ENCODE measurements at places on chromosomes 2 and 18.

DNA sequence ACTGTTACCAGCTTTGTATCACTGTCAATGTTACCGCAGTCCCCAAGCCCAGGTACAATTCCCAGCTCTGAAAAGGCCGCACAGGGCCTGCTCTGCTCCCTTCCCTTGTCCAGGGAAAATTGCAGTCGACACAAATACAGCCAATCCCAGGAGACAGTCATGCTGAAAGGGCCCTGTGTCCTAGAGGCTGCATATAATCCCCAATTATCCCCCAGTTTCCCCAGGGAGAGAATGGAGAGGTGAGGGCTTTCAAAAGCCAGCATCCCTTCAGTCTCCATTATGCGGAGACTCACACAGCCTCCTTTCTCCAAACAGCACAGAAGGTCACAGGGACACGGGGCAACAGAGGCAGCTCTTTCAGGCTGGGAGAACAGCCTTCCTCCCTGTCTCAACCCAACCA lies 17.1 kb upstream of the CTIF start:
- no peak for DNase-seq

DNA sequence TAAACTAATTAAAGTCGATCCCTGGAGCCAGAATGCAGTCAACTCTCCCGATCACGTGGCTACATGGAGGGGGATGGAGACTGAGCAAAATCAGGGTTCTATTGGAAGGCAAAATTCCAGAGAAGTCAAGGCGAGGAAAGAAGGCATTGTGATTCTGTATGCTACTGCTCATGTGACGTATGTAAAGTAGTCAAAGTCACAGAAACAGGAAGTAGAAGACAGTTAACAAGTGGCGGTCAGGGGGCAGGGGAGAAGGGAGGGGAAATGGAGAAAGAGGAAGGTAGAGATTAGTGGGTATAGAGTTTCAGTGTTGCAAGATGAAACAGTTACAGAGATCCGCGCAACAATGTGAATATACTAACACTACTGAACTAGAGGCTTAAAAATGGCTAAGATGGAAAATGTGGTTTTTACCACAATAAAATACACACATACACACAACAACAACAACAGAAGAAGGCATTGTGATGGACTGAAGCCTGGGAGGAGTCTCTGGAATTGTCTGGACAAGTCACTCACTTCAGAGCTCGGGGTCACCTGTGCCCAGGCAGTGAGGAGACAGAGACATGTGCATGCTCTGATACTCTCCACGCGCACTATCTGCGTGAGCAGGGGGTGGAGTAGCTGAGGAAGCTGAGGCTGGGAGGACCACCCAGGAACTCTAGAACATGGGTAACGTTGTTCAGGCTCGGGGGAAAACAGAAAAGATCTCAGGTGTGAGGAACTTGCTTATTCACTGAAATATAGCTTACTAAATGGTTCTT lies 89.9 kb upstream of the CDCA7 start:
- DNase-seq, result no peak

- no peak for DNase-seq
Measured at GRCh38 chr18:49459404-49460171, 857 bp downstream of the DYM start.

- no peak for DNase-seq
Measured at GRCh38 chr2:171149171-171149938, 11.3 kb downstream of the TLK1 start.

DNA sequence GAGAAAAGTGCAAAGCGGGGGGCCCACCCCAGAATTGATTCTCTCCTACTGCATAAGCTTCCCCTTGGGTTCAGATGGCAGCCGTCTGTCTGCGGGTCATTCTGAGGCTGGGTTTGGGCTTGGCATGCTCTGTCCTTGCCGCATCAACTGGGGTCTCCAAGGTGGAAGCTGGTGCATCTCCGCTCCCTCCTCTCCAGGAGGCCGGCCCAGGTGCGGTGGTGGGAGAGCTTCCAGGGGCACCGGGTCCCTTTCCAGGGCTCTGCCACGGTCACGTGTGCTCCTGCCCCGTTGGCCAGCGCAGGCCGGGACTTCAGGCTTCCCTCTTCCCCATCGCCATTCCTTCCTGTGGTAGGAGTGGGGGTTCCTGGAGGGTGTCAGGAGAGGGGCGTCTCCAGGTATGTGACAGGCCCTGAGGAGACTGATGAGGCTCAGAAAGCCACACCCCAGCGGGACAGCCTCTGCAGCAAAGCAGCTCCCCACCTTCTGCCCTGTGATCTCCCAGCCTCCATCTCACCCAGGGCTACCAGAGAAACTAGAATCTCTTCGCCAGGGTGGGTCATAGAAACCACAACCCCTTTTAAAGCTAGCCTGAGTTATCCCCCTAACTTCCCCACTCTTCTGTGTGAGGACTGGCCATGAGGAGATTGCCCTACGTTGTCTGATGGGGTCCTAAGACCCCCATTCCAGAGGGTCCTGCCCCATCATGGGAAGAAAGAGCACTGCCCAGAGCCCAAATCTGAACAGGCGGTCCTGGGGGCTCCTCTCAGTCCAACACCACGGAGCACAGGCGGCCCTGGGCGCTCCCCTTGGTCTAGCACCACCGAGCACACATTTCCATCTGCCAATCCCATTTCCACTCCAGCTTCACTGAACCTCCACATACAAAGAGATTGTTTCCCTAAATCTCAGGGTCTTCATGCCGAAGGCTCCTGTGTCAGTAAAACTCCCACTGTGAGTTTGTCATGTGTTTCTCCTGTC lies 76.6 kb downstream of the SLC66A2 start:
- DNase-seq, result no peak

- no peak for DNase-seq
Measured at GRCh38 chr2:181163139-181163538, 182.7 kb downstream of the UBE2E3 start.

DNA sequence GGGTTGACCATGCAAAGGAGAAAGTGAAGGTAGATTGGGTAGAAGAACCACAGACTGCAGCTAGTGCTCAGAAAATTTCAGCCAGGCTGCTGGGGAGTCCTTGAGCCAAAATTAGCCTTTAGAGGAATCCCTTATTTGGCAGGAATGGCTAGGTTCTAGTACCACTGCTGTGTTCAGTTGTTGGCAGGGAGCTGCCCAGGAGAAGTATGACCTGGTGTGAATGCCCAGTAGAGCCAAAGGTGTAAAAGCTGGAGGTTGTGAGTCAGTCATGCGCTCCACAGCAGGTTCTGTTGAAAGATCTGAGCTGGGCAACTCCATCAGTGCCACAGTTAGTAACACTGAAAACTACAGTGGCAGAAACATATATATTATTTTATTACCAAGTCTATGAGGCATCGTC lies 36.4 kb upstream of the TBR1 start:
- DNase-seq, result no peak

DNA sequence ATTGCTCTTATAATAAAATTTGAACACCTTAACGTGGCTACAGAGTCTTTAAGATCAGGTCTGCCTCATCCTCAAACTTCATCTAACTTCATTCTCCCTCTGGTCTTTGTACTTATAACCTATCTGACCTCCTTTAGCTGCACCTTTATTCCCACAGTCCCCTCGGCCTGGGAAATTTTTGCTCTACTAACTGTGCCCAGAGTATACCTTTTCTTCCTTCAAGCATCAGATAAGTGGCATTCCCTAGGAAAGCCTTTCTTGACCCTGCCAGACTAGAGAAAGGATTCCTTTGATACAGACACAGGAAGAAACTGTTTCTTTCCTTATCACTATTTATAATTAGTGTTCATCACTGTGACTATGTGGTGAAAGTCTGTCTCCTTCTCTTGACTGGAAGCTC lies 79.2 kb upstream of the RPRM start:
- DNase-seq, result no peak

- no peak for DNase-seq
Measured at GRCh38 chr2:195521589-195521988, 135.4 kb upstream of the SLC39A10 start.

GRCh38 chr18:37501136-37501535 lies 64.5 kb downstream of the CELF4 start:
- DNase-seq, result no peak

- no peak for DNase-seq
Measured at GRCh38 chr18:57497372-57498294, 62.5 kb downstream of the ONECUT2 start.

- no peak for DNase-seq
Measured at GRCh38 chr2:10028988-10029874, 14.1 kb upstream of the KLF11 start.

DNA sequence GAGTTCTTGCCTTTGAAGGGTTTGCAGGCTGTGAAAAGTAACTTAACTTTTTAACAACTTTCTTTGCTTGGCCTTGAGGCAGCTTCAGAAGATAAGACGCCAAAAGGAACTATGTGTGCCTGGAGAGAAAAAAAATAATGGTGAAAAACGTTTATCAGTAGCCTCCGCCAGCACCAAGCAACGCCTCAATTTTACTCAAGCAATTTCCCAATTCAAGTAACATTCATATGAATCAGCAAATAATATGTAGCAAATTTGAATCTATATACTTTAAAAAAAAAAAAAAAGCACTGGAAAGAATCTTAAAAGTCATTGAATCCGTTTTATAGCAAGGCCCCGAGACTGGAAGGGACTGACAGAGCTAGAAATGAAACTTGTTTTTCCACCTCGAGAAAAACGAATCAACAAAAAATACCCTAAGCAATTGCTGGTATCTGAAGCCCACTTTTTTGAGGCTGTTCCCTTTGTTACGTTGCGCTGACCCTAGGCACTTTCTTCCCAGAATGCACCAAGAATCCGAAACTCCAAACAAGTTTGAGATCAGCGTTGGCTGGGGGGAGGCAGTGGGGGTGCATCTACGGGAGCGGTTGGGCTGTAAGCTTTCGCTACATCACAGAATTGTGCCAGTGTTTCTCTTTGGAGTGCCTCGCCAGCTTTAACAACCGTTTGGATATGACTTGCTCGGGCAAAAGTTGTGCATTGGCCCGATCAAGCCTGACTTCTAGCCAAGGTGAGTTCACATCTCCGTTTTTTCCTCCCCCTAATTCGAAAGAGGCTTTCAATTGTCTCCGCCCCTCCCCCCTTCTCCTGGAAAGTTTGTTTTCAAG lies 2.7 kb upstream of the TGIF1 start:
- DNase-seq, result no peak

DNA sequence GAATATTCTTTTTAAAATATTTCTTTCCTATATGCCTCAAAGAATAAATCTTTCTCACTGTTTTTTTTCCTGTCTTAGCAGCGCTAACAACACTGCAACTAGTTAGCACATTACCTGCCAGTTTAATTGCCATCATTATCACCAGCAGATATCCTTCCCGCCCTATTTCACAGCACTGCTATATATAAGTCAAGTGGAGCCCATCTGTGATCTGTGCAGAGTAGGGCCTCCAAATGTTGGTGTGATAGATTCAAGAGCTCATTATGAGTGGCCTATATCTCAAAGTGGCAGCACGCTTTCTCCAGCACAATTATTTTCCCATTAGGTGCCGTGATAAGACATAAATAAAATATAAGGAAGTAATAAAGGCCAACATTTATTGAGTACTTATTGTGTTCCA lies 19.8 kb upstream of the RGPD4 start:
- DNase-seq, result no peak

DNA sequence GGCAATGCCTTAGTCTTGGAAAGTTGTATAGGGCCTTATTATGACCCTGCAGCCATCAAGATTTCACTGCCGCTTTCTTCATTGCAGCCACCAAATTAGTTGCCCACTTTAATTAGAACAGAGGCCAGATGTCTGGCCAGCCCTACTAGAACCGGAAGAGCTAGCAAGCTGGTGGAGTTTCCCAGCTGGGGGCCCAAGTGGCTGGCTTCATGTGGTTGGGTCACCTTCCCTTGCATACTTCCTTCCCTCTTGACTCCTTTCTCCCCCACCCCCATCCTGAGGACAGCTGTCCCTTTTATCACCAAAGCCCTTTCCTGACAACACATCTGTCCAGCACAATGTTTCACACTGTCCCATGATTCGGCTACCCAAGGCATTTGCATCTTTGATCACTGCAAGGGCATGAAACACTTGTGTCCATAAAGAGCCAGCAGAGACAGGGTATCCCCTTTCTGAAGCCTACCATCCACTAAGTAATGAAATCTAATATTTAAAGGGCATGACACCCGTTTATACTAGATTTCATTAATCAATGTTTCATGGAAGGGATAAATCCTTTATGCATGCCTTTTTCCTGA lies 187.2 kb downstream of the BCL11A start:
- DNase-seq, result no peak

- no peak for DNase-seq
Measured at GRCh38 chr2:105490956-105491355, 92.1 kb upstream of the FHL2 start.

DNA sequence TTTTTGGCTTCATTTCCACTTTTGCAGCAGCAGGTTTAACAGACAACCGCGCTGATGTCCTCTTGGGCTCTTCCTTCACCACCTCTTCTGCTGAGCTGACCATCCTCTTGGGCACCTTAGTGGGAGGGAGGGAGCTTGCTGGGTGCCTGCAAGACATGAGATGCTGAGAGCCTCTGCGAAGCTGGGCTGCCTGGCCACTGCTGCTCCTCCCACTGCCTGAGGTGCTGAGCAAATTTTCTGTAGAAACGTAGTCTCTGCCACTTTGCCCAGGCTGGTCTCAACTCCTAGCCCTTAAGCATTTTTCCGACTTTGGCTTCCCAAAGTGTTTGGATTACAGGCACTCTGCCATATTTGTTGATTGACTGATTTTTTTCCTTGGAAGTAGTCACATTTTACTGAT lies 422.2 kb upstream of the MC4R start:
- no peak for DNase-seq

- no peak for DNase-seq
Measured at GRCh38 chr2:206079699-206080465, 6.1 kb downstream of the INO80D start.

DNA sequence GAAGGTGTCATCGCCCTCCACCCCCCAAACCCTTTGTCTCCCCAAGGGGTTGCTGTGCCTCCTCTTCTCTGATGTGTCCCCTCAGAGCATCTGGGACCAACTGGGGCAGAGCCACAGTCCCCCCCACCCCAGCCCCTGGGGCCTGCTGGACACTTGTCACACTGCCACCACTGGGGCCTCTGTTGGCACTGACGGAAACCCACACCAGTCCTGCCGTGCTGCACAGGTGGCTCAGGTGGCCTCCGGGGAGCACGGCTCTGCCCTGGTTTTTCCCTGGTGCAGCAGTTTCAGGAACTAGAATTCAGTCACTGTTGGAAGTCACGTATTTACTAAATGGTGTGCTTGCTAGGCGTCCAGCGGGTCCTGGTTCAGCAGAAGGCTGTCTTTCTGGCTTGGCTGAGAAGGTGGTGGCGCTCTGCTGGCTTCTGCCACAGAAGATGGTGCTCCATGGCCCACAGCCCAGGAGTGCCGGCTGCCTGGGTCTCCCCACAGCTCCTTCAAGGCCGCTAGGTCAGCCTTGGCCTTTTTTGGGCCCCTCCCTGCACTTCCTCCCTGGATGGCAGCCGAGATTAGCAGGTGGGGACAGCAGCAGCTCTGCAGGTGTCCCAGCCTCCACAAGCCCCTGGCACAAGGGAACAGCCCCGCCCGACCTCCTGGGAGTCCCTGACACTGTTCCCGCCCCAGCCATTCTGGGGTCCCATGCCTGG lies 18.6 kb upstream of the KLHL30 start:
- DNase-seq, result no peak

DNA sequence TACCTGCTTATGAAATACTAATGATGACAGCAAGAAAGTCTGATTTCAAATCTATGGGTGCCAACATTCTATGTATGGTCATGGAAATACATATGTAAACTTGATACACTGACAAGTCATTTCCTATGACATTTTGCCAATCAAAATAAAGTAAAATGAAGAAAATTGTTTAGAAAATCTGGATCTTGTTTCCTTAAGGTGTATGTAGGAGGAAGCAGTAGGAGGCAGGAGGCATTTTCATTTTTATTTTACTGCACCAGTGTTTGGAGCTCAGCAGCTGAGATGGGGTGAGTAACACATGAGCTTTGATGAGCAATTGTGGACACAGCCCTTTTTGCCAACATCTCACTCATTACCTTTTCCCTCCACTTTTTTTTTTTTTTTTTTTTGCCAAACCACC lies 167.0 kb downstream of the AFF3 start:
- DNase-seq, result no peak

GRCh38 chr2:238228700-238229099 lies 11.1 kb downstream of the HES6 start:
- DNase-seq, result no peak
